ENCODE measurements at places on chromosomes 6 and 20.
A peak's percentile ranks its signal among the peaks of the same experiment; 100 is the strongest.

DNA sequence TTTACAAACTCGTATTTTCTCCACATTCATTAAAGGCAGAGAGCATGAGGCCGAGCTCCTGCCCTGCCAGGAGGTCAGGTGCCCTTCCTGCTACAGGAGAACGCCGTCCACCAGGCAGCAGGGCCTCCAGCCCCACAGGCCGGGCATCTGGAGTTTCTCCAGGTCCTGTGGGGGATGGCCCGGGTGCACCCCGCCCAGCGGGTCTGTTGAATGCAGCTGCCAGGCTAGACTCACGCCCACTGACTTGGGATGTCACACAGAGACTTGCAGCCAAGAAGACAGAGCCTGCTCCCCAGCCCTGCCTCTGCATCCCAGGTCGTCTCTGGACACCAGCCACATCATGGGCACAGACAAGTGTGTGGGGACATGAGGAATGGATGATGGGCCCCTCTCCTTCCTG, 376.4 kb downstream of the CDH4 start:
- no peak for DNase-seq

GRCh38 chr6:155200012-155200411, 63.8 kb upstream of the CLDN20 start:
- no peak for DNase-seq

- no peak for DNase-seq
Measured at GRCh38 chr6:10381830-10382208, 33.1 kb downstream of the TFAP2A start.

GRCh38 chr6:27667657-27668441, 194.9 kb upstream of the ZNF184 start:
- no peak for DNase-seq

- DNase-seq = no peak
Measured at GRCh38 chr6:42041481-42042053, 8.8 kb upstream of the TAF8 start.

GRCh38 chr20:50930976-50931305, 296 bp downstream of the ADNP start:
- no peak for DNase-seq

GRCh38 chr20:60206259-60206658, 248.0 kb downstream of the CDH26 start:
- DNase-seq = no peak

GRCh38 chr6:106832766-106833510, 141.6 kb downstream of the CD24 start:
- DNase-seq = no peak

DNA sequence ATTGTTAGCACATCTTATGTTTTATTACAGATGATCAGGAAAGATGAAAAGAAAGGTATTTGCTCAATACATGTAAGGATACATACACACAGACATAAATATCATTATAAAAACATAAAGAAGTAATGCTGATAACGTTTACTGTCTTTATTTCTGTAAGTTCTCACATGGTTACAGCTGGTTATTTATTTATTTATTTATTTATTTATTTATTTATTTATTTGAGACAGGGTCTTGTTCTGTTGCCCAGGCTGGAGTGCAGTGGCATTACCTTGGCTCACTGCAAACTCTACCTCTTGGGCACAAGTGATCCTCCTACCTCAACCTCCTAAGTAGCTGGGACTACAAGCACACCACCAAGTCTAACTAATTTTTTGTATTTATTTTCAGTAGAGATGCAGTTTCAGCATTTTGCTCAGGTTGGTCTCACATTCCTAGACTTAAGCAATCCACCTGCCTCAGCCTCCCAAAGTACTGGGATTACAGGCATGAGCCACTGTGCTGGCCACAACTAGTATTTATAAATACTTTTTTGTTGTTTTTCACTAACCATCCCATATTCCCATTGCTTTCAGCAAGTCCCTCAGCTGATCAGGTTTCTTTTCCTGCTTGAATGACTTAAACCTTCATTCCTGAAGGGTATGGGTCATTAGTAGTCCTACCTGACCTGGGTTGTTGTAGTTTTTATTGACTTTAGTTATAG, 35.8 kb downstream of the HLA-B start:
- no peak for DNase-seq

- DNase-seq = peak; percentile 90
Measured at GRCh38 chr20:9241232-9241692, 172.4 kb downstream of the PLCB4 start.

DNA sequence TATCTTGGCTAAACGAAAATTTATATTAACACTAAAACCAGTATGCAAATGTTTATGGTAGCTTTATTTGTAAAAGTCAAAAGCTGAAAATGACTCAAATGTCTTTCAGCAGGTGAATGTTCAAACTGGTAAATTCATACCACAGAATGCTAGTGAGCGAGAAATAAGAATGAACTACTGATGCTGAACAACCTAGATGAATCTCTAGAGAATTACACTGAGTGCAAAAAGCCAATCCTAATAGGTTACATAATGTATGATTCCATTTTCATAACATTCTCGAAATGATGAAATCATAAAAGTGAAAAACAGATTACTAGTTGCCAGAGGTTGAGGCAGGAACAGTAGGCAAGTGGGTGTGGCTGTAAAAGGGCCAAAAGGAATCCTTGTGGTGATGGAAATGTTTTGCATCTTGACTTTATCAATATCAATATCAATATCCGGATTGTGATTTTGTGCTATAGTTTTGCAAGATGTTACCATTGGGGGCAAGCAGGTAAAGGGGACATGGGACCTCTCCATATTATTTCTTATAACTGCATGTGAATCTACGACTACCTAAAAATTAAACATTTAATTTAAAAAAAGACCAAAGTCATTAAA, 26.1 kb downstream of the ZNF311 start:
- DNase-seq = no peak

DNA sequence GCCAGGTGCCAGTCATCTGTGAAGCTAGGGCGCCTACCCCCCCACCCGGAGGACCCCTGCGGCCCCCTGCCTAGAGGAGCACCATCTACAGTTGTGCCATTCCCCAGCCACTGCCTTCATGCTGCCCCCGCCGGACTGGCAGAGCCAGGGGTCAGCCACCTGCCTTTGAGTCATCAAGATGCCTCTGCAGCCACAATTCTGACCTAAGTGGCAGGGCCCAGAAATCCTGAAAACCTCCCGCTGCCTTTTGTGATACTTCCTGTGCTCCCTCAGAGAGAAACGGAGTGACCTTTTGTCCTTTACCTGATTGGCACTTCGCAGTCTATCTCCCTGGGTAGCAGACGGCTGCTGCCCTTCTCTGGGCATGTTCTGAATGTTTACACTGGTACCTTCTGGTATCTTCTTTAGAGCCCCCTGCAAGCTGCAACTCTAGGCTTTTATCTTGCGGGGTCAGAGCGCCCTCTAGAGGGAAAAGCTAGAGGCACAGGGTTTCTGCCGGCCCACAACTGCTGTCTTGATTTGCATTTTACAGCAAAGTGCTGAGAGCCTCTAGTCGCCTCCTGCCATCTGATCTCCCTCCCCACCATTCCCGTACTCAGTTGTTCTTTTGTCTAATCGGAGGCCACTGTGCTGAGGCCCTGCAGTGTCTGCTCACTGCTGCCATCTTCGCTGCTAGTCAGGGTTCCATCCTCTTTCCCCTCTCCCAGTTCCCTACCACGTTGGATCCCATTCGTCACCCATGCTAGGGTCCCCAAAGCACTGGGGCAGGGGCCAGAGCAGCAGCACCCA, 26.9 kb downstream of the SPATA2 start:
- DNase-seq = peak; percentile 8

DNA sequence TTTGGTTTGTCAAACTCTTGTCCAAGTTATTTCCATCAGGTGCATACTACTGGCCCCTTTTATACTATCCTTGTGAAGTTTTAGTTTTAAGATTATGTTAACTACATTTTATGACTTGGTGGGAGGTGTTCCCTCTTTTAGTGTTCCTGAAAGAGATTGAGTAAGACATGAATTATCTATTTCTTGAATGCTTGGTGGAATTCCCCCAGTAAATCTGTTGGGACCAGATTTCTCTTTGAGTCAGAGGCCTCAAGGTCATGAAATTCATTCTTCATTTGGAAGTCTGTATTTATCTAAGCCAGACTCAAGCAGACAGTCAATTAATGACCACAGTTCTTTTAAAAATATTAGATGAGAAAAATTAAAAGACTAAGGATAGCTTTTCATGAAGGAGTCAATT, 81.3 kb downstream of the MOXD1 start:
- no peak for DNase-seq

DNA sequence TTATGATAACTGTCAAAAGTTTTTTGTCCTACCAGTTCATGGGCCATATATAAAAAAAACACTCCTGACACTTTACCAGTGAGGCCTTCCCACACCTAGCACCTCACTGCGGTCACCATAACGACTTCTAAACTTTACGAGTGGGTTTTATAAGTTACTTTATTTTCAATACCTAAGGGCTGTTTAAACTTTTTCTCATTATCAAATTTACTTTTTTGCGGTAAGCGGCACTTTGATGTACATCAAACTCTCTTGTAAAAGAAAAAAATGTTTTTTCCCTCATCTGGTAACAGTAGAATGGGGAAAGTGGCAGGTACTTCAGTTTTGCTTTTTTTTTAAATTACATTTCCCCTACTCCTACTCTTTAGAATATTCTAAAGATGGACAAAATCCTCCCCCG, 36.2 kb downstream of the FYN start:
- DNase-seq = no peak

- DNase-seq = no peak
Measured at GRCh38 chr6:5178806-5179205, 81.9 kb downstream of the LYRM4 start.
